Stimulated activated CD8-positive, alpha-beta memory T cell treated with anti-CD3 and anti-CD28 coated beads, Interleukin-4, amount 100 ng/mL, for 4 hours (primary cell): ENCODE measurements at places on chromosomes 7 and 10.

- no peak for DNase-seq
Observed at GRCh38 chr7:31382722-31383121, 42.2 kb upstream of the NEUROD6 start.

DNA sequence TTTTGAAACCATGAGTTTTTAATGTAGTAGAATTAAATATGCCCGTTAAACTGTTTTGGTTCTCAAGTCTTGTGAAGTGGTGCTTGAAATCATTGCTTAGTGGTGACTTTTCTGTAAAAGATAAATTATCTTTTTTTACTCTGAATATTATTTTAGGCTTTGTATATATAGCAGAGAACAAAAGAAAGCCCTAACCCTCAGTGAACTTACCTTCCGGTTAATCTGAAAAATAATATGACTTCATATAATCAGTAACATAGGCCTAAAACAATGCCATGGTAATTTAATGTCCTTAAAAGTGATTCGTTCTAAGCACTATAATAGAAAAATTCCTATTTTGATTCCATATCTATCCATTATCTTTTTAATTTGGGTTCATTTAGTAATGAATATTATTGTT, 21.8 kb downstream of the AKAP9 start:
- no peak for DNase-seq

- DNase-seq: no peak
Observed at GRCh38 chr7:26690135-26690805, 174.1 kb downstream of the SKAP2 start.

DNA sequence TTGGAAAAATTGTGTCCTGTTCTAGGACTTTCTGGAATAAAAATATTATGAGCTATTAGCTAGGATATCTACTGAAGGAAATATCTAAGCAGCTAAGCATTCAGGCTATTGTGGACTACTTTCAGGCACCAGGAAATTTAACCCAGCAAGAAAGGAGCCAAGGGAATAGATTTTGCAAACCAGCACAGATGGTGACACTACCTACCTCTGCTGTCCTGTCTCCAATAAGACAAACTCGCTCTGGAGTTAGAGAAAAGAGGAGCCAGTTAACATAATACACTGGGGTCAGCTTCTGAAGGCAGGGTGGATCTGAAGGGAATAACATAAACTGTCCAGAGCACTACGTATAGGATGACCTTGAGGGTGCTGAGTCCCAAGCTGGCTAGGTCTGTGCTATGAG, 223.7 kb upstream of the PRSS58 start:
- no peak for DNase-seq

DNA sequence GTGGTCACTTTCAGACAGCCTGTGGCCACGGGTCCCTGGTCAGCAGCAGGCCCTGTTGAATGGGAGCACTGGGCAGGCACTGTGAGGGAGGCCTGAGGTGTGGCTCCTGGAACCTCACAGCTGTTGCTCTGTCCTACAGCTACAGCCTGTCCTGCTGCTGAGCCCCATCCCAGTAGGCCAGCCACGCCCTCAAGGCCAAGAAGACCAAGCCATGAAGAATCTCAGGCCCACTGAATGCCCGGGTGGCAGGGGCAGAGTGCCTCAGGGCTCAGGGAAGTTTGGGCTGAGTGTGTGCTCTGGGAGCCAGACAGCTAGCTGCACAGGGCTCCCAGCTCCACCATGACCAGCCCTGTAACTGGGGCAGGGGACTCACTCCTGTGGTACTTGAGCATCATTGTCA, 363.5 kb upstream of the NUPR2 start:
- no peak for DNase-seq

DNA sequence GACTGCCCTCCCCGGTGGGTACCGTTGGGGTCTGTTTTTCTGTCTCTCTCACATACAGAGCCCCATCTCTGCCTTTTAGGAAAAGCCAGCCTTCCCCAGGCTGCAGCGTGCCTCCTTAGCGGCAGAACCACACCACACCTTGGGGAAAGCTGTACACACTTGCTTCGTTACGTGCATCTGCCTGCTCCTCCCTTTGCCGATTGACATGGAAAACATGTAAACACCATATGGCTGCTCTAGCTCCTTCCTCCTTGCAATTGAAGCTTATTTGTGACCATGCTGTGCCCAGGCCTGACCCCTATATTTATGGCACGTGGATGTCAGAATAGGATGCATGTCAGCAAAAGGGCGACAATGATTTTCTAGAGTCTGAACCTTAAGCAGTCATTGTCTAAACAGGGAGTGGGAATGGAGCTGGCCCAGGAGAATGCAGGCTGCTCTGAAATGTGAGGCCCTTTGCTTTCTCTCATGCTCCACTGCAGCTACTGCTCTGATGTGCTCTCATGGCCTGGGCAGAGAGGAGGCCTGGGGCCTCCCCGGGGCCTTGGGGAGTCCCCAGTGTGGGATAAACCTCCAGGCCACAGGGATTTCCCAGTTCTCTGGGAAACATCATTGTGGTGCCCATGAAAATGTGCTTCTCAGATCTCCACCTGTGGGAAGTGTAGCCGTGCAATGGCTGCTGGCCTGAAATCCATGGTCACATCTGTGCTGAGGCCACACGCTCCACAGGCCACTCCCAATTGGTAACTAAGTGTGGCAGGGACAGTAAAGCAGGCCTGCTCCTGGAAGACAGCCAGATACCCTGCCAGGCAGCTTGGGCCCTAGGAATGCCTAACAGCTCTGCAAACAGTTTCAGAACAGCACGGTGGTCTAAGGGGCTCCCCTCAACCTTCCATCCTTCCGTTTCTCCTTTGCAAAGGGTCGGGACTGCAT, 18.6 kb downstream of the PDE6C start:
- no peak for DNase-seq

- DNase-seq: no peak
Observed at GRCh38 chr10:132114953-132115520, 49.3 kb downstream of the JAKMIP3 start.

DNA sequence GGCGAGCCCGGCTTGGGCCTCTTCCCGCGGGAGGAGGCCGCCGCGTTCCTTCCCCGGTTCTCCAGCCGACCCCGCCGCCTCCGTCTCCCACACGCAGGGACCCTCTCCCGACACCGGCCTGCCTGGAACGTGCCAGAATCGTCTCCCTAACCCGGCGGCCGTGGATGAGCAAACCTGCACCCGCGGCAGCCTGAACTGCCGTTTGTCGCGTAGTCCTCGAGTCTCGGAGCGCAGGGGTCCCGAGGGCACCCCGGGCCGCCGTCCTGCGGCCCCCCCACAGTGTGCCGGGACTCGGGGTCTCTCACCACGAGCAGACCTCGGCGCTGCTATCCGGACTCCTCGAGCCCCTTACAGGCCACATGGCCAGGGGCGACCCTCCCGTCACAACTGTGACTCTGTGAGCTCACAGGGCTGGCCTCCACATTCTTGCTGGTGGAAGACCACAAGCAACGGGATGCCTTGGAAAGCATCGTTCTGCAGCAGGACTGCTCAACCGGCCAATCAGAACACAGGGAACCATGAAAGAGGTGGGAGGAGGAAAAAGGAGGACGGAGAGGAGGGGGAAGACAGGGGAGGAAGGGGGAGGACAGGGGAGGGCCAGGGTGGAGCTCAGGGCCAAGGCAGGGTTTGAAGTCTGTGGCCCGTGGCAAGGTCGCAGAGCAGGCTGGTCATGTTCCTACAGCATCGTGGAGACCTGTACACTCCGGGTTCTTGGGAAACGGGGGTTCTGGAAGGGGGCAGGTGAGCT, 276.9 kb downstream of the DNAJB6 start:
- DNase-seq: no peak

DNA sequence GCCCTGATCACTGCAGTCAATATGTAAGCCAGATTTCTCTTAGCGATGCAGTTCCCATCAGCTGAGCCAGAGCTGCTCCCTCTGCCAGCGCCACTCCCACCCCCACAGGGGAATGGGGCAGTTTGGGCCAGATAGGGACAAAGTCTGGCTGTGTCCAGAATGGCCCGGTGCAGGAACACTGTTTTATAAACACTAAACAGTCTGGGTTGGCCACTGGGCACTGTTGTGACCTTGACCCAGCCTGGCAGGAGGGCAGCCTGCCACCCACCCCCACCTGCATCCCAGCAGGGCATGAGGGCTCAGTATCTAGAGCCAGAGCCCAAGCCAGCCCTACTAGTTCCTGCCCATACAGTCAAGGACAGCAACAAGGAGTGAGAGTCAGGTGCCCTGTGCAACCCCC, 1.3 kb downstream of the OGDHL start:
- no peak for DNase-seq

- no peak for DNase-seq
Observed at GRCh38 chr10:124221356-124222317, 128.2 kb upstream of the CHST15 start.

GRCh38 chr7:81150951-81151361, 232.1 kb upstream of the SEMA3C start:
- DNase-seq: no peak

- no peak for DNase-seq
Observed at GRCh38 chr7:31487476-31487875, 26.4 kb upstream of the ITPRID1 start.

DNA sequence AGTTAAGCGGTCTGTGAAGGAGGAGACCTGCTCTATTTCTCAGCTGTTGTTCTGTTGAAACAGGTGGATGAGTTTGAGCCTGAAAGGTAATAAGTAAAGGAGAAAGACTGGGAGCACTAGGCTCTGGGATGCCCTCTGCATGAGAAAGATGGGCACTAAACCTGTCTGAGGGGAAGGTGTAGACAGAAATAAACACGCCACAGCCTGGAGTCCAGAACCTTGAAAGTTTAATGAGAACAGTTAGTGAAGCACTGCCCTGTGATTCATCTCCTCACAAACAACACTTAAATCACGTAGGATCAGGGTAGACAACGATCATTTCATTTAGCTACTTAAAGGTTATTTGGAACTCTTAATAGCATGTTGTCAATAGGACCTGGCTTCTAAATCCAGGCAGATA, 193.1 kb downstream of the PHTF2 start:
- DNase-seq: no peak
